ENCODE measurements at places on chromosomes 1 and 21. TPM values are rescaled to one million over a fixed set of nuclear protein-coding genes. Genes with fewer than 3 reads are reported as not detected.

DNA sequence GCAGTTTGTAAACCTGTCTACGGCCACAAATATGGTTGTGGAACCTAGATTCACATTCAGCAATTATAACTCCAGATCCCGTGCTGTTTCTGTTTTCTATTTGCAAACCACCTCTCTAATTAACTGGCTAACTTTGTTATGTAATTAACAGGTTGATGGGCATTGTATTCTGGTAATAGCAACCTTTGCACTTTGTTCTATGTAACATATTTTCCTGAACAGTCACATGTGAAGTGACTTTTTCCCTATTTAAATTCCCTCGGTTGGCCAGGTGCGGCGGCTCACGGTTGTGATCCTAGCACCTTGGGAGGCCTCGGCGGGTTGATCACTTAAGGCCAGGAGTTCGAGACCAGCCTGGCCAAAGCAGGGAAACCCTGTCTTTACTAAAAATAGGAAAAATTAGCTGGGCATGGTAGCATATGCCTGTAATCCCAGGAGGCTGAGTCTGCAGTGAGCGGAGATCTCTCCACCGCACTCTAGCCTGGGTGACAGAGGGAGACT is 1.4 kb downstream of the ACADM start:
- peaks cover 35% of the 10 kb centered on the region for H3K4me1 ChIP-seq
- no peaks in the 10 kb centered on the region for H3K27me3 ChIP-seq
- H3K4me3 ChIP-seq = peak overlapping the region; percentile 100
- DNase-seq = no peak

Gene SPATA46
- total RNA-seq = not detected

- no peak overlapping the region for H3K27ac ChIP-seq
- H3K36me3 ChIP-seq = no peaks in the 10 kb centered on the region
- H3K27me3 ChIP-seq = peaks cover 32% of the 10 kb centered on the region
- no peak overlapping the region for H3K4me3 ChIP-seq
- no peaks in the 10 kb centered on the region for H3K4me1 ChIP-seq
Measured at GRCh38 chr21:35873441-35873840, 186.9 kb downstream of the SETD4 start.

Gene MIXL1
- total RNA-seq = not detected

DNA sequence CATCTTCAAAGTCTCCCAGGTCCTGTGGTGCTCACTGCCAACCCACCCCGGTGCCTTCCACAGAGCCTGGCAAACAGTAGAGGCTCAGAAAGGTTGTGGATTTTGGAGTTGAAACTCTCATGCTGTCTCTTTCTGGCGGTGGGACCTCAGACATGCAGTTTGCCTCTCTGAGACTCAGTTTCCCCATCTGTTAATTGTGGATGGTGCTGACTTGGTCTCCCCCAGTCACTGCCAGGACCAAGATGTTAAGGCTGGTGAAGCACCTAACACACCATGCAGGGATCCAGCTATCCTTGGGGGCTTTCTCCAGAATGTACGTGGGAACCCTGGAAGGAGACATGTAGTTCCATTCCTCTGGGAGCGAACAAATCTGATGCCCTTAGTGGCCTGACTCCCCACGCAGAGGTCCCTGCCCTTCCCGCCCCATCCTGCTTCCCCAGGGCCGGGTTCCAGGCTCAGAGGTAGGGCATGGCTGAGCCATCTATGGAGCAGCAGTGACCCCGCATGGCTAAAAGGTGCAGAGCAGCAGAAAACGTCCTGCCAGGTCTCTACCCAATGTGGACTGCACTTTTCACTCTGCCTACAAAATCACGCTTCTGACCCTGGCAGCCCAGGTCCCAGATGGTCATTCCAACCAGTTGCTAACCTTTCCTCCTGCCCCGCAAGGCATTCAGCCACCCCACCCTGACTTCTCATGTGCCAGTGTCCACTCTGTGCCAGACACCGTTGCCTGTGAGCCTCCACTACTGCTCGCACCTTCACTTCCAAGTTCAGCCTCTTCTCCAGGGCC is 9.2 kb upstream of the TTC22 start:
- no peak overlapping the region for H3K4me3 ChIP-seq
- peak; percentile 81 for DNase-seq
- H3K36me3 ChIP-seq = no peaks in the 10 kb centered on the region
- peaks cover 3% of the 10 kb centered on the region for H3K27me3 ChIP-seq

GRCh38 chr1:177913762-177914540 is 55.9 kb downstream of the SEC16B start:
- no peak overlapping the region for H3K4me3 ChIP-seq
- no peaks in the 10 kb centered on the region for H3K27me3 ChIP-seq

DNA sequence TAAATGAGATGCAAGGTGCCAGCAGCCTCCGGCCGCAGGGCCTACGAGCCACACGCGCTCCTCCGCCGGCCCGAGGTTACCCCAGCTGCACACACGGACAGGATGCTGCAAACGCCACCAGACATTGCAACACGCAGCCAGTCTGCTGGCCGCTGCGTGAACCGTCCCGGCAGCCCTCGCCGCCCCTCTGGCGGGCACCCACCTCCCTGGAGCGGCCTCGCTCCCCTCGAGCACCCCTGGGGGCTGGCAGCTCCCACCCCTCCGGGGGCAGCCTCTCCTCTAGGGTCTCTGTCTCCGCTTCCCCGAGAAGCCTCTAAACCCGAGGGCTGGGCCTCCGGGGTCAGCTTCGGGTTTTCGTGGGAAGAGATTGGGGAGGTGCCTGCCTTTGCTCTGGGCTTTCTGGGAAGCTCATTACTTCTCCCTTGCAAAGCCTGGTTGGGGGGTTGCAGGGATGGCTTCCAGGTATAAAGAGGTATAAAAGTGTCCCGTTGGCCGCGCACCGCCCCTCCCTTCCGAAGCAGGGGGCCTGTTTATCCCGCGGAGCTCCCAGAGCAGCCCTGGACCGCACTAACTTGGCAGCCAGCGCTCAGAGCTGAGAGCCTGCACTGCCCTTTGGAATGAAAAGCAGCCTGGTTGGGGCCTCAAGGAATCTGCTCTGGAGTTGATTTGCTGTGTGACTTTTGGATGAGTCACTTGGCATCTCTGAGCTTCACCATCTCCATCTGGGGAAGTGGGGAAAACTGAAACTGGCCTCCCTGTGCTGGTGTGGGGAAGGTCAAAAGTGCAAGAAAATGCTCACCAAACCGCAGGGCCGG is 21.8 kb downstream of the DHRS3 start:
- no peak overlapping the region for H3K4me3 ChIP-seq
- H3K4me1 ChIP-seq = peaks cover 14% of the 10 kb centered on the region
- H3K27me3 ChIP-seq = peaks cover 16% of the 10 kb centered on the region
- DNase-seq = no peak
- H3K36me3 ChIP-seq = no peaks in the 10 kb centered on the region

DNA sequence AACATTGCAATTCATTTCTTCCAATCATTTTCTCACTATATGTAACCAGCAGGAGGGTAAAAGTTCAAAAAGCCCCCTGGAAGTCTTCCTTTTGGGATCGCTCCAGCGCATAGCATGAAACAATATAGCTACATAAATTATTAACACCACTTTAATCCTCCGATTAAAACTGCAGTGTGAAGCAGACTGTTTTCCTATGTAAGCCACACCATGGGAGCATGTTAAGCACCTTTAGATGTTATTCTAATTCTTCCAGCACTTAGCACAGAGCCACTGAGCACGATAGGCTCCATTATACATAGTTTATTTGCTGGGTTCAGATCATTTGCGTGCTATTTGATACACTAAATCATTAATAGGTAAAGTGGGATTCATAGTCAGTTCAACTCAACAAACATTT is 18.4 kb upstream of the GADD45A start:
- DNase-seq = no peak
- H3K27ac ChIP-seq = no peak overlapping the region
- peaks cover 42% of the 10 kb centered on the region for H3K27me3 ChIP-seq

- H3K27me3 ChIP-seq = peaks cover 3% of the 10 kb centered on the region
- H3K27ac ChIP-seq = no peak overlapping the region
- H3K36me3 ChIP-seq = no peaks in the 10 kb centered on the region
Measured at GRCh38 chr1:207402744-207403143, 51.4 kb upstream of the CR2 start.

GRCh38 chr1:18261891-18262290 is 154.3 kb downstream of the IGSF21 start:
- no peak for DNase-seq
- H3K27ac ChIP-seq = no peak overlapping the region
- H3K4me3 ChIP-seq = no peak overlapping the region
- no peaks in the 10 kb centered on the region for H3K27me3 ChIP-seq
- H3K36me3 ChIP-seq = no peaks in the 10 kb centered on the region
- H3K4me1 ChIP-seq = no peaks in the 10 kb centered on the region

- H3K36me3 ChIP-seq = peaks cover 39% of the 10 kb centered on the region
- H3K27ac ChIP-seq = peak overlapping the region; percentile 3
- peaks cover 8% of the 10 kb centered on the region for H3K4me1 ChIP-seq
- H3K4me3 ChIP-seq = no peak overlapping the region
- DNase-seq = no peak
Measured at GRCh38 chr1:21251773-21252471, 38.3 kb downstream of the ECE1 start.

Data from activated CD4-positive, alpha-beta memory T cell treated with anti-CD3 and anti-CD28 coated beads, Interleukin-2, amount 10 ng/mL, durations not matched to agents 7 days and 5 days (primary cell).